Esophagus squamous epithelium (tissue), 5 donors: ENCODE measurements at places on chromosomes 12 and 14.

GRCh38 chr14:39847194-39847593 is 415.0 kb upstream of the FBXO33 start:
- no peak for DNase-seq

DNA sequence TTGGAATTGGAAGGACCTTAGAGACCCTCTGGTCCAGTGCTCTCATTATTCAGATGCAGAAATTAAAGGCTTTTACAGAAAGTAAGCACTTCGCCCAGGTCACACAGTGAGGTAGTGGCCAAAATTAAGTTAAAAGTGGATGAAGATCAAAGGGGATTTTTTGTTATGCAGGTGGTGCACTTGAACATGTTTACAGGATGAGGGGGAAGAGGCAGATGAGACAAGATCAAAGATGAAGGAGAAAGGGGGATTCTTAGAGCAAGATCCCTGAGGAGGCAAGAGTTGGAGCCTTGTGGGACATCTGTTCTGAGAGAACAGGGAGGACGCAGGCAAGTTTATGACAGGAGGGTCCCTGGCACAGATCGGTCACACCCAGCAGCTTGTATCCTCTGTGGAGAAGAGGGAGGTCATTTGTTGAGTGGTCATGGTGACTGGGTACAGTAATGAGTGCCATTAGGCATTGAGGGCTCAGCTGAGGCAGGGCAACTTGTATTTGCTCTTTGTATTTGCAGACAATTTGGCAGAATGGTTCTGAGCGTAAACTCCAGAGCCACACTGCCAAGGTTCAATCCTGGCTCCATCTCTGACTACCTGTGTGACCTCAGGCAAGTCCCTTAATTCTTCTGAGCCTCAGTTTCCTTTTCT is 84.0 kb downstream of the BORCS5 start:
- DNase-seq, result no peak

DNA sequence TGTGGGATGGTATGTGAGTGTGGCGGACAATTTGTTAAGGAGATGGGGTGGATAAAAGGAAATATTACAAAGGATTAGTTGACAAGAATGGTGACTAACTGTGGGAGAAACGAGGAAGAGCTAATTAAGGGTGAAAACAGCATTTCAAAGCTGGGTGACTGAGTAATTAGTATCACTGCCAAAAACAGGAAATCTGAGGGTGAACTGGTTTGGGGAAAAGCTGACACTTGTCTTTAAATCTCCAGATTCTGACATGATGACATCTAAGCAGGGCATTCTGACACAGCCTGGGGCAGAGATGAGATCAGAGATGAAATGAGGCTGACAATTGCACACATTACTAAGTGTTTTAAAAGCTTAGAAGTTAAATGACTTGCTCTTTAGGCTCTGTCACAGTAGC is 42.4 kb upstream of the CCDC175 start:
- no peak for DNase-seq

GRCh38 chr12:132446633-132447326 is 43.2 kb upstream of the FBRSL1 start:
- no peak for DNase-seq

DNA sequence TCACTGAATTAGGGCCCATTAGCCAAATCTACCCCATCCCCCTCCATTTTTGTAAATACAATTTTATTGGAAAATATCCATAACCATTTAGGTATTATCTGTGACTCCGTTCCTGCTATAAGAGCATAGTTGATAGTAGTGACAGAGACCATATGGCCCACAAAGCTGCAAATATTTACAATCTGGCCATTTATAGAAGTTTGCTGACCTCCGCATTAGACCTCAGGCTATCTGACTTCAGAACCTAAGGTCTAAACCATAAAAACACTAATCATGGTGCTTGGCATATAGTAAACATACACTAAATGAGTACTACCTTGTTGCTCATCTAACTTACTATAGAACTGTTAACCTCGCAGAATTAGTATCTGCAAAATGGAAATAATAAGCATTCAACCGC is 124.8 kb downstream of the NPAS3 start:
- DNase-seq, result no peak

DNA sequence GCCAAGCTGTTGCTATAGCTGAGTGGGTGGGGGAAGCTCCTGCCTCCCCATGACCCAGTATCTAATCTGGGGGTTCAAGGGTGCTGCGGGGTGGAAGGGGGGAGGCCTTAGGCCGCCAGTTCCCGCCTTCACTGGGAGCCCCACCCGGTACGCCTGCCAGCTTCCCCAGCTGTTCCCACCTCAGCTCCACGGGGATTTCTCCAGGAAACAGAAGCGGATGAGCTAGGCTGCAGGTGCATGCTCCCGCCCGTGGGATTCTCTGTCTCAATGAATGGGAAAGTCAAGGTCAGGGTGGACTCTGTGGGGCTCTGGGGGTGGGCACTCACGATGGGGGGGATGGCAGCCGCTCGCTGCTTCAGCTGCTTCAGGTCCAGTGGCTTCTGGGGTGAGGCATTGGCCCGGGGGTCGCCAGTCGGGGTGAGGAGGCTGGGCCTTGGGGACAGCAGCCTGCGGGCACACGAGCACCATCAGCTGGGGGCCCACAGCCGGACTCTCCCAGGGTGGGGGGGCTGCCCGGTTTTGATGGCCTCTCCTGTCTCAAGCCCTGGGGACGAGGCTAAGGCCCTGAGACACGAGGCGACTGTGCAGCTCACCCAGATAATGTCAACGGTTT is 68.6 kb downstream of the RFLNA start:
- DNase-seq, result no peak
